COR-L47 (cell line): ENCODE measurements at places on chromosomes 1 and 21.

DNA sequence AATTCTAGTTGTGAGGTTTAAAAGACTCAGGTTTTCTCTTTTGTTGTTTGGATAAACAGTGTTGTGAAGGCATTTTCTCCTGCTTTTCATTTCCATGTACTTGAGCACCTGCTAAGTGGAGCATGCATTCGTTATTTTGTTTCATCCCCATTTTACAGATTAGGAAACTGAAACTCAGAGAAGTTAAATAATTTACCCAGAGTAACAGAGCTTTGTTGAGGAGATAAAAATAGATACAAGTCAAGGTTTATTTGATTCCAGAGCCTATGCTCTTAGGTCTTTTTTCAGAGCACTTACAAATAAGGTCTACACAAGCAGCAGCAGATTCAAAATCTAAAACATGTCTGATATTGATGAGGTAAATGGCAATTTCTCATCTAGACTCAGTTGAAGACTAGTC is 254.7 kb upstream of the PTBP2 start:
- DNase-seq = no peak

DNA sequence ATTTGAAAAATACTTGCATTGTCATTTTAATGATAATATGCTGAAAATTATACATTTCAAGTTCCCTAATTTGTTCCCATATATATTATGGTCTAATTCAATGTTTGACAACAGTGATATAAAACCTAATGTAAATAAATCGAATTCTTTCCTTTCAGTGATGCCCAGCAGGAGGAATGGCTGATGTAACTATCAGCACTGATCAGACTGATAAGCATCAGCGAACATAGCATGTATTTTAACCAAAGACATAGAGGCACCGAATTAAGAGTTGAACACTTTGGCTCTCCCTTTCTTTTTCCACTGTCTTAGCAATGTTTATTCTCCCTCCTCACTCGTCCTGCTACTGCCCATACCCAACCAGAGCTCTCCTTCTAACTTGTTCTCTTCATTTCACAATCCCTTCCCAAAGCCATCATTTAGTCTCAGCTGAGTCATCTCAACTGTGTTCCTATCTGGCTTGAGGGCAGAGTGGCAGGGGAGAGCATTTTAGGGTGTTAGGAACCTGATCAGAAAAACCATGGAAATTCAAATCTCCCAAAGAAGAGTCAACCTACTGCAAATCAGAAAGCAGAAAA is 58.8 kb upstream of the C1orf115 start:
- no peak for DNase-seq

DNA sequence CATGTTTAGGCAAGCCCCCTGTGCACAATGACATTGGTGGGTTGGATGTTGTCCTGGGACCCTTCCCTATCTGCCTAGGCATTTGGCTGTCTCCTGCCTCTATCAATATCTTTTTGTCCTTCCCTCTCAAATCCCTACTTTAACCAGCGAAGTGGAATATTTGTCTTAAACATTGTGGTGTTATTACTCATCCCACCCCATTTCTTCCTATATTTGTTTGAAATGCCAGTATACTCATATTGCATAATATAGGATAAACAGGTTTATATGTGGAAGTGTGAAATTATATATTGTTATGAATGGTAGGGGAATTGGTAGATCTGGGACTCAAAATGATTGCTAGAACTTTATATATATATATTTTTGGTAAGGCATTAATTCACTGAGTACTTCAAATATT is 80.0 kb downstream of the ADGRL2 start:
- DNase-seq = no peak

DNA sequence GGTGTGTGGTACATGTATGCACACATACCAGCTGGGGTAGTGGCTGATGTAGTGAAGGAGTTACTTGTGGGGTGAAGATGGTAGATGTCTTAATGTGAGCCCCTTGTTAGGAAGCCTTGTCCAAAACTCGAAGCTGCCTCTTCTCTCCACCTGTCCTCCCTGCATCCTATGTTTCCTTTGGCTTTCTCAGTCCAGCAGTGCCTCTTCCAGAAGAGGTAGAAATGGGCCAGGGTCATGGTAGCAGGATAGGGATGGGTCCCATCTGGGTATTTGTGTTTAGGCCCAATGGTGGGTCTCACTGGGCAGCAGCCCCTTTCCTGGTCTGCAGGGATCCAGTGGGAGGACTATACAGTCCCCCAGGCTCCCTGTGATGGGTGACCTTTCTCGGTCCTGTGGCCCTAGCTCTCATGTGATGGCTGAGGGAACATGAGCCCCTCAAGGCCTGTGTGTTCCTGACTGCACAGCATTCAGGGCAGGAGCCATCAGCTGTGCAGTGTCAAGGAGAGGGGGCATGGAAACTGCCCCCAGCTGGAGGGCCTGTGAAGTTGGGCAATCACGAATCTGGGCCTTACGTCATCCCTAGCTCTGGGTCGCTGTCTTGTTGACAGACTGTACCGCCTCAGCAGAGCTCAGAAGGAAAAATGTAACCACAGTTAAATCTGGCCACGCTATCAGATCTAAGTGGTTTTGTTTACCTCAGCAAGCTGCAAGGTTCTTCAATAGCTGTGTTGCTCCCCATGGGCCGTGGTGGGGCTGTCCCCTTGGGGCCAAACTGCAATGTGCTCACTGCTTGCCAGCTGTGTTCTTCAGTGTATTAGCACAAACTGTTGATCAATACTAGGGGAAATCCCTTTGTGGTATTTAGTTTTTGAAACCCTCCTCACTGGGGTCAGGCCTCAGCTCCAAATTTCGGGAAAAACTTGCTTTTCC is 82.7 kb downstream of the NOS1AP start:
- no peak for DNase-seq

GRCh38 chr1:115056395-115056798 is 26.8 kb downstream of the TSHB start:
- DNase-seq = no peak

DNA sequence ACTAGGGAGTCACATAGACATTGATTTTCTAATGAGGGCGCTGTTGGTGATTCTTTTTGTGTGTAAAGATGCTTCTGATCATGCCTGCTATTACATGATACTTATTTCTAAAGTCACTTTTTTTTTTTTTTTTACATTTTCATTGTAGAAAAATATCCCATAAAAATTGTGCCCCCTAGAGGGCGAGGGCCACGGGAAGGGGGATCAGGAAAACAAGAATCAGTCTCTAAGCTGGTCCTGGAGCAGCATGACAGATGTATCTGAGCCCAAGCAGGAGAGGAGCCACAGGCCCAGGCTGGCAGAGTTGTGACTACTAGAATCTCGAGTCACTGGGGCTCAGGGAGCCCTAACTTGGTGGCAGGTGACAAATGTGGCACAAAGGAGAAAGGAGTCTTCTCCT is 28.1 kb downstream of the ZSCAN20 start:
- DNase-seq = no peak

- no peak for DNase-seq
Measured at GRCh38 chr1:205535096-205535495, 30.6 kb downstream of the CDK18 start.

DNA sequence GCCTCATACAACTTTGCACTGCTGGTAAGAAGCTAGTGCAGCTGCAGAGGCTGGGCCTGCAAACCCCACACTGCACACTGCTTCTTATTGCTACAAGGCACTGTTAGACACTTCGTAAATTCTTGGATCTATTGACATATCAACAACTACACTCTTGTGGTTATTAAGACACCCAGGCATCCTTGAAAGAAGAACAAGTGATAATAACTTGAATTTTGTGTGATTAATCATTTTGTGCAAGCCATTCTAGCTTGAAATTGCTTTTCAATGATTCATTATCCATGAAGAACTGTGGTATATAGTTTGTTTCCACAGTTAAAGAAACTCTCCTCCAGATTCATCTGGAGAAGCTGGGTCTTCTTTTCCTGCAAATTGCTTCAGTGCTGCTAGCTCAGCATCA is 33.7 kb upstream of the IFI44L start:
- DNase-seq = no peak

- DNase-seq = no peak
Measured at GRCh38 chr1:40652979-40653378, 12.5 kb downstream of the RIMS3 start.

DNA sequence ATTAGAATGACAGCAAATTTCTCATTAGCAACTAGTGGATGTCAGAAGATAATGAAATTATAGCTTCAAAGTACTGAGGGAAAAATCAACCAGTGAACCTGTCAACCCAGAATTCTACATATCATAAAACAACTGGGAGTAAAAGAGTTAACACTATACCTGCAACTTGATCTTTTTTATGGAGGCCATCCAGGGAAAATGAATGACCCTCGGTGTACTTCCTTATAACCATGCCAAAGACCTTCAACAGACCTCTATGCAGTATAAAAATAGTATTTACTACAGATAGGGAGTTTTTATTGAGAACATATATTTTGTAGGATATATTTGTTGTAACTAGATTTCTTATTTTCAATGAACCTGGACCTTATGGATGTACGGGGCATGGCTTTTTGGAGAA is 392.5 kb upstream of the ZRANB2 start:
- no peak for DNase-seq

GRCh38 chr1:72851597-72851996 is 569.3 kb upstream of the NEGR1 start:
- DNase-seq = no peak

DNA sequence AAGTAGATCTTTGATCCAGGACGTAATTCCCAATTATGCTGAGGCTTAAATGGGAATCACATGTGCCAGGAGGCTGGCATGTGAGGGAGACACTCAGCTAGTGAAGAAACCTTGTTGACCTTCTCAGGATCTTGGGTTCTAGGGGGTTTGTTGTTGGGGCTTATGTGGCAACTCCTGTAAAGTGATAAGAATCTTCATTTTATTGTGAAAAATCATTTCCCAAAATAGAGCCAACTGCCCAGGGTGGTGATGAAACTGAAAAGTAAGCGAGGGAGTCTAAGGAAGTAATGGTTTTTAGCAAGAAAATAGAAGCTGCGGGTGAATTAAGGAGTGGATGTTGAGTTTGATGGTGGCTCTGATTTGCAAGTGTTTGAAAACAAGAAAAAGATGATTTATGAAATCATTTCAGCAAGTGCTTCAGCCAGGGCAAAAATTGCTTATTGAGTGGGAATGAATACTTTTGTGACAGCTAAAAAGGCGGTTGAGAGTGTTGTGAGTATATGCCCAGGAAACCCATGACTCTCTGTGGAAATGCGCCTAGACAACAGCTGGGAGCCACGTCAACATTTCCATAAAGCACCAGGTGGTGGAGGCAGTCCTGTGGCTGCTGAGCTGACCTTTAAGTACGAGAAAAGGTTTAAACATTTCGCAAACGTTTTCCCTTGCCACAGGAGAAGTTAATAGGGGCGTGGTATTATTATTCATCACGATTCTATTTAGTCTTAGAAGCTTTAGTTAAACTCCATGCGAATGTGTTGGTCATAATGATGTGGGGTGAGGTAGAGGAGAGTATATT is 102.7 kb downstream of the HMGB4 start:
- DNase-seq = no peak

GRCh38 chr1:95326023-95326422 is 92.0 kb downstream of the RWDD3 start:
- DNase-seq = no peak

DNA sequence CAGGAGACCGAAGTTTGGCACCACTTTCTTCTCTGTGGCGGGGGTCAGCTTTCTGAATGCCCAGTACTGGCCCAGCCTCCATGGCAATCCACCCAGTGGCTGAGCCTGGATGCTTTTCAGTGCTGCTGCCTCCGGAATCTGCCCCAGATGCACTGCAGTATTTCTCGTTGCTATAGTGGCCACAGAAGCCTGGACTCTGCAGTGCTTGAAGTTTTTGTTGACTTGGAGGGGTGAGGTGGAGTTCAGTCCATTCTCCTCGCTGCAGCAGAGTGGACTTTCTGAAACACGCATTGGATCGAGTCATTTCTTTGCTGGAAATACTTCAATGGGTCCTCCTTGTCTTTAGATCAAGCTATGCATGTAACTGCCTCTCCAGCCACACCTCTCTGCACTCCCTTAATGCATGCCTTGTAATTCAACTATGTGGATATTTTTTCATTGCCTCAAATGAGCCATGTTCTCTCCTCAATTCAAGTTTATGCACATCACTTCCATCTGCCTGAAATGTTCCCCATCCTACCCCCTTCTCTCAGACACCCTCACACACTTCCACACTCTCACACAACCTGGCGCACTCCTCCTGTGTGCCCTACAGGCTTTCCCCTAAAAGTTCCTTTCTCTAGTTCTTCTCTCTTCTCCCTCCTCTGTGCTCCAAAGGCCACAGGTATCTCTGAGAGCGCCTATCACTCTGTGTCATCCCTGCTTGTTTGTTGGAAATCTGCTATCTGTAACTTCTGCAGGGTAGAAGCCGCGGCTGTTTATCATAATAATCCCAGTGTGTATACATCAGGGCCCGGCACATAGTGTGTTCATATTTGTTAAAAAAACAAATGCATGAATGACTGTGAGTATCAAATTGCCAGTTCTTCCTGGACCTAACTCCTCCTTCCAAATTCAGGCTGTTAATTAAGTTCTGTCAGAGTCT is 16.5 kb downstream of the ADAM30 start:
- no peak for DNase-seq
